ENCODE measurements at places on chromosomes 6 and 20.

- no peak for DNase-seq
Observed at GRCh38 chr6:149077208-149077607, 240.3 kb upstream of the TAB2 start.

DNA sequence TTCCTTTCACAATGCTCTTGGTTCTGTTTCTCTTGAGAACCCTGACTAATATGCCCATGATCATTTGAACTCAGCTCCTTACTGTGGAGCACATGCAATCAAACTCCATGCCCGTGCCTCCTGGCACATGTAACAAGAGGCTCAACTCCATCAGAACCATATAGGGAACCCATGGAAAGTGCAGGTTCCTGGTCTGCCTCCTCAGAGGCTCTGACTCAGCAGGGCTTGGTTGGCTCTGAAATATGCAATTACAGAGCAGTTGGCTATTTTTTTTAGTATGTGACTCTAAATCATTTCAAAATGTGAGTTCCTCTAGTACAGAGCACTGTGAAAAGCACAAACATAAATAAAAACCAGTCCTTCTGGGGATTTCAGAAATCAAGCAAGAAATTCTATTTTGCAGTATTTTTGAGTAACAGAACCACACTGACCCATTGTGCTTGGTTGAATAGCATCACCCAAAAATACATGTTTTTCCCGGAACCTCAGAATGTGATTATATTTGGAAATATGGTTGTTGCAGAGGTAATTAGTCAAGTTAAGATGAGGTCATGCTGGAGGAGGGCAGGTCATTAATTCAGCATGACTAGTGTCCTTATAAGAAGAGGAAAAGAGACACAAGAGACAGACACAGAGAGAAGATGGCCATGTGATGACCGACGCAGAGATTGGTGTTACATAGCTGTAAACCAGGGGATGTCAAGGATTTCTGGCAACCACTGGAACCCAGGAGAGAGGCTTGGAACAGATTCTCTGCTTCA is 13.2 kb upstream of the MAP3K4 start:
- no peak for DNase-seq

DNA sequence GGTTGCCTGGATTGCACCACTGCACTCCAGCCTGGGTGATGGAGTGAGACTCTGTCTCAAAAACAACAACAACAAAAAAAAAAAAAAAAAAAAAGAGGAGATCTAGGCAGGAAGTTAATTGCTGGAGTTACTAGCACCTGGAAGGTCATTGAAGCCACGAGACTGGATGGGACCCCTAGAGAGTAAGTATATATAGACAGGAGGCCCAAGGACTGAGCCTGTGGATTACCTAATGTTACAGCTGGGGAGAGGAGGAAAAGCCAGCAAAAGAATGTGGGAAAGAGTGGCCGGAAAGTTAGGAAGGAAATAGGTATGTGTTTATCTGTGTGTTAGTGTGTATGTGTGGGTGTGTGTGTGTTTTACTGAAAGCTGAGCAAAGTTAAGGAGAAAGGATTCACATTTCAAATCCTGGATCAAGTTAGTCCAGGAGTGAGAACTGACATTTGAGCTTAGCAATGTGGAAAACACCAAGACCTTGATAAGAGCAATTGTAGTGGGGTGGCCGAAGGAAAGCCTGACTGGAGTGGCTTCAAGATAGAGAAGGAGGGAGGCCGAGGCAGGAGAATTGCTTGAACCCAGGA is 38.4 kb downstream of the ANKRD6 start:
- DNase-seq: no peak

- no peak for DNase-seq
Observed at GRCh38 chr6:137161949-137162348, 11.5 kb downstream of the IL22RA2 start.

- DNase-seq: peak; percentile 94
Observed at GRCh38 chr20:13022401-13023155, 13.8 kb downstream of the SPTLC3 start.
